ENCODE measurements at places on chromosomes 12 and 14. TPM values are rescaled to one million over a fixed set of nuclear protein-coding genes. Genes with fewer than 3 reads are reported as not detected.

GRCh38 chr14:21965042-21965441 is 291.4 kb upstream of the OR4E1 start:
- no peak for DNase-seq

GRCh38 chr12:110314308-110314707 is 33.3 kb downstream of the ATP2A2 start:
- no peak for DNase-seq

DNA sequence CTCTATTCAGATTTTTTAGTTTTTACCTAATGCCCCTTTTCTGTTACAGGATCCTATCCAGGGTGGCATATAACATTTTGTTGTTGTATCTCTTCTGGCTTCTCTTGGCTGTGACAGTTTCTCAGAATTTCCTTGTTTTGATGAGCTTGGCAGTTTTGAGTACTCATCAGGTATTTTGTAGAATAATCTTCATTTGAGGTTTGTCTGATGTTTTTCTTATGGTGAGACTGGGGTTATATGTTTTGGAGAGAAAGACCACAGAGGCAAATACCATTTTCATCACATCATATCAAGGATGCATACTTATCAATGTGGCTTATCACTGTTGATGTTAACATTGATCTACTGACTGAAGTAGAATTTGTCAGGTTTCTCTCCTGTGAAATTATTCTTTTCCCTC is 14.0 kb upstream of the LYZ start:
- DNase-seq, result no peak

GRCh38 chr12:120720234-120720986 is 5.2 kb upstream of the ACADS start:
- no peak for DNase-seq

- DNase-seq, result no peak
These were observed 577.6 kb upstream of the MDGA2 start for GRCh38 chr14:48253020-48253419.

DNA sequence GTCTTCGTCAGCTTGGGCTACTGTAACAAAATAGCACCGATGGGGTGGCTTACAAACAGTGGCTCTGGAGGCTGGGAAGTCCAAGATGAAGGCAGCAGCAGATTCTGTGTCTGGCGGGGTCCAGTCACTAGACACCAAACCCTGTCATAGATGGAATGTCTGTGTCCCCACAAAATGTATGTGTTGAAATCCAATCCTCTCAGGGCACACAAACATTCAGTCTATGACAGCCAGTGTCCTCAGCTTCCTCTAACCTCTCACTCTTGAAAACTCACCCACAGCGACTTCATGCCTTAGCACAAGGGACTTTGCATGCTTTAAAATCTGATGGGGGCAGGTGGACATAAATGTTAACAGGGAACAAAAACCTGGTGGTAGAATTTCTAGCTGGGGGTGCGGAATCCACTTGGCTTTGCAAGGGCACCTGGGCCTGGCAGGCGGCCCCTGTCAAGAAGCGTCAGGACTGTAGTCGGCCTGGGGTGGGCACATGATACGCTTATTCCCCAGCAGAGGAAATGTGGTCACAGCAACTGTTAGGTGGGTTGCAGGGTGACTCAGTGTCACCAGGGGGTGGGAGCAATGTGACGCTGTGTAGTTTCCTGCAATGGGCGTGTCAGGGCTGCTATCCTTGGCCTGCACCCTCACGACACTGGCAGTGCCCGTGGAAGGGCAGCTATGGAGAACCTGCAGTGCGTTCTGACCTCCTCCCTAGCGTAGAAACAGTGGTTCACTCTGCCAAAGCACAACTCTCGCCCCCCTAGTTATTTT is 17.7 kb downstream of the RIN3 start:
- DNase-seq, result no peak

DNA sequence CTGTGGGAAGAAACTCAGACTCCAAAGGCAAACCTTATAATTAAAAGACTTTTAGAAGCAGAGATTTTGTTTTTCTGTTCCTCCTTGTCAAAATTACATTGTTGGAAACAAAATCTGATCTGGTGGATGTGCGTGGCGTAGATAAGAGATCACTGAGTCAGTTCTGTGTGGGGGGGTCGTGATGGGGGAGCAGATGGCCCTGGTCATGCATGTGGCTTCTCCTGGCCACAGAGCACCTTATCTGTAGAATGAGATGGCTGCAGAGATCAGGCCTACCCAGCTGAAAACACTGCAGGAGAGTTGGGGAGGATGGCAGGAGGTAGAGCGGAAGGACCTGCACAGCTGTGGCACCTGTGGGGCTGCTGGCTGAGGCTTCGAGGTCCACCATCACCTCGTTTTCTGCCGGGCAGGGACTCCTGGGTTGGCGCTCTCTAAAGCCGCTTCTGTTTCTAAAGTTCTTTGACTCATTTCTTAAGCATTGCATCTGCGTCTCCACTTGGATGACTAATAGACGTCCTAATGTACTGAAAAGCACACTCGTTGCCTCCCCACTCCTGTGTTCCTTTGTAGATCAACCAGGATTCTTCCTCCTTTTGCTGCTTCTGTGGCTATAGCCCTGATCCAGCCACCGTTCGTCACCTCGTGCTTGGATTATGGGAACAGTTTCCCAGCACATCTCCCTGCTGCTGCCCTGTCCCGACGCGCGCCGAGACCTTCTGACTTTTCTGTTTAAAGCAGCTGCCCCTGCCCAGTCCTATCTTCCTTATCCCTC is 93.4 kb downstream of the TSPAN9 start:
- DNase-seq, result no peak

GRCh38 chr12:83389237-83389996 is 702.7 kb downstream of the TMTC2 start:
- DNase-seq, result no peak

- no peak for DNase-seq
These were observed 224.3 kb downstream of the SLC41A2 start for GRCh38 chr12:104733717-104734175.

GRCh38 chr12:131988054-131988796 is 38.5 kb downstream of the EP400 start:
- no peak for DNase-seq

DNA sequence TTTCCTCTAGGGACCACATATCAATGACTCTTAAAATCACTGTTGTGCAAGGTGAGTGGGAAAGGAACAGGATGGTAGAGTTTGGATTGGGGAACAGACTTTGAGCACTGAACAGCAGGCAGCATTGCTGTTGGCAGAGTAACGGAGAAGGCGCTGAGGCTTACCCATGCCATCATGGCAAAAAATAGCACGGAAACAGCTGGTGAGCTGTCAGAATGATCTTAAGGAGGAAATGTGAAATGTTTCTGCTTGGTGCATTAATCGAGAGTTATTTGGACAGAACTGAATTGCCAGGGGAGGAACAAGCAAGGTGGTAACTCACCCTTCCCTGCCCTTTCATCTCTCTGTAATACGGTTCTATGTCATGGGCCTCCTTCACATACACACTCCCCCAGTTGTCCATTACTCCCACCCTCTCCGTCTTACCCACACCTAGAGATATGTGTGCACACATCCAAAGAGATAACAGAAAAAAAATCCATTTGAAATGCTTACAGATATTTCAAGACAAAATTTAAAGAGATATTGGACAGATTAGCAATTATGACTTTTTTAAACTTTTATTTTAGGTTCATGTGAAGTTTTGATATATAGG is 572.5 kb downstream of the DIO2 start:
- no peak for DNase-seq

PTHLH gene
- total RNA-seq, result 1.4 TPM

GYS2 gene
- total RNA-seq, result not detected

MYO1H gene
- 0.20 TPM for total RNA-seq
